Mucosa of gallbladder (tissue), 1 donor: ENCODE measurements at places on chromosomes 3 and 15. TPM values are rescaled to one million over a fixed set of nuclear protein-coding genes. Genes with fewer than 3 reads are reported as not detected.

DNA sequence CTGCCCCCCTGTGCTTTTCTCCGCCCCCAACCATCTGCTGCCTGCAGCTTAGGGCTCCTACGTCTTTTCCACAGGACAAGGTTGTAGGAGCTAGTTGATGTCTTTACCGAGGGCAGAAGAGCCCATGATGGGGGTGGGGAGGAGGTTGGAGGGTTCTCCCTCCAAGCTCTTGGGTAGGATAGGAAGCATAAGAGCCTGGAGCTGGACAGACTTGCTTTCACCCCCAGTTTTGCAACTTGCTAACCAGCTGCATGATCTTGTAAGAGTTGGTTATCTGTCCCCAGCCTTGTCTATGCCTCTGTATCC, 856 bp downstream of the ABCF3 start:
- no peak for DNase-seq

GRCh38 chr15:29821416-29822099, 710 bp downstream of the TJP1 start:
- peak; percentile 73 for DNase-seq

Gene ARPP21
- total RNA-seq, result 0.40 TPM

GRCh38 chr3:176873261-176873660, 324.0 kb downstream of the TBL1XR1 start:
- no peak for DNase-seq

- no peak for DNase-seq
These were observed 61.6 kb downstream of the OSTN start for GRCh38 chr3:191260431-191261303.

DNA sequence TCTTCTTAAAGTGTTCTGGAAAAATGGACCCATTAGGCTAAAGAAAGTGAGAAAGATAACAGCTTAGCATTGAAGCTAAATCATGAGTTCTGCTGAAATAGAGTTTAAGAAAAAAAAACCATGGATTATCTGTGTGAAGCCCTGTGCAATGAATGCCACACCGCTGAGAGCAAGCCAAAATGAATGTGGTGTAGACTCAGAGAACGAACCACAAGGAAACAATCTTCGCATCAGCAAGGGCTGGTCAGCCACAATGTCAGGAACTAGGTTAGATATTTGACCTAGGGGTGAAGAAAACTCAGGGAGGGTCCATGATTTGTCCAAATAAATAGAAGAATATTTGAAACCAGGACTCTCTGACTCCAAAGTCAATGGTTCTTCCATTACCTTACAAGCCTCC, 91.4 kb upstream of the MEX3B start:
- DNase-seq, result no peak

- no peak for DNase-seq
These were observed 73.4 kb downstream of the CPN2 start for GRCh38 chr3:194277786-194278130.

Gene EOMES
- 0.58 TPM for total RNA-seq

GRCh38 chr3:66303491-66303901, 82.7 kb downstream of the SLC25A26 start:
- DNase-seq, result no peak

DNA sequence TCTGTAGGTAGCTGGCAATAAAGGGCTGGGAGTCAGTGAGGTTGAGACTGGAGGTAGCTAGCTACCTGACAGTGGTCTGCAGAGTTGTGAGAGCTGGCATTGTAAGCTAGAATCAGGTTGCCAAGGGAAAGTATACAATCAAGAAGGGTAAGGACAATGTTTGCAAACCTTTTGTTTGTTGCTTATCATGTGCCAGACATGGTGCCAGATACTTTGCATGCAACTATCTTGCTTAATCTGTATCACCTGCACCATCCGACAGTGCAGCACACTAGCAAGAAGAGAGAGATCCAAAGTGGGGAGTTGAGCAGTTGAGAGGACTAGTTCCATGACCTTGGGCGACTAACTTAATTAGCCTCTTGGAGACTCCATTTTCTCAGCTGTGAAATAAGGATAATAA, 236.4 kb downstream of the PDCD6IP start:
- no peak for DNase-seq
